ENCODE measurements at places on chromosomes 6 and 20. TPM values are rescaled to one million over a fixed set of nuclear protein-coding genes. Genes with fewer than 3 reads are reported as not detected.

The FKBP1C gene
- total RNA-seq: 0.35 TPM

DNA sequence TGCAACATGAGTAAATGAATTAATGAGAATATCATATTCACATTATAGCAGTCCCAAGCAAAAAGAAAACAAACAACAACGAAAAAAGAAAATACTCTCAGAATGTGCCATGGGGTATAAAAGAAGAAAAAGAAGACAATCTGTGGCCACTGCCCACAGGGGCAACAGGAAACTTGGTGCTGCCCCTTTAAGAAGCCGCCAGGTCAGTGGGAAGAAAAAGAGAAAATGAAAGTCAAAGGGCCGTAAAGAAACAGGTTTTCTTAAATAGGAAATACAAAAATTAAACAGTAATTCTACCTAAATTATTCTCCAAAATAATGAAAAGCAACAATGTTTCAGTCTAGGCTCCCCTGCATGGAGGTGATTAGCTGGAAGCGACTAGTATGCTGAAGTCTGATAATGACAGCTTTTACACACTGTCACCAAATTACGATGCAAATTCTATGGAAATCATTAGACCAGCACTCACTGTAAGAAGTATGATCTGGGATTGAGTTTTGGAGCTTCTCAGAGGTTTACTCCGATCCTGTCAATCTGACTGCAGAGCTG, 23.6 kb downstream of the GMDS start:
- no peak for DNase-seq

The C4A gene
- 175 TPM for total RNA-seq

DNA sequence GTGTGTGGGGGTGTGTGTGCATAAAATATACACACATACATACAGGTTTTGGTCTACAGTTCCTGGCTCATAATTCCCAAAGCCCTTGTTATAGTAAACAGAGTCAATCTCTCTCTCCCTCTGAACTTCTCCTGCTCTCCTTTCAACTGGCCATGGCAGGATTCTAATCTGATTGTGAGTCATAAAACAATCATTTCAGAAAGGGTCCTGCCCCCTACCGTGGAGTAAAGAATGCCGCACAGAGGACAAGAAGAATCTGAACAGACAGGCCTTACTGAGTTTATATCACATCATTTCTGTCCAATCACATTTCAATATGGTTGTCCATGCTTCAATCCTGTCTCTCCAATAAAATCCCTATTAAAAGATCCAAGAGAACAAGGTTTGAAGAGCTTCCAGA, 416.9 kb downstream of the FRK start:
- no peak for DNase-seq

GRCh38 chr6:169200893-169201514, 52.6 kb downstream of the THBS2 start:
- DNase-seq: no peak

The CTAGE9 gene
- total RNA-seq: not detected

DNA sequence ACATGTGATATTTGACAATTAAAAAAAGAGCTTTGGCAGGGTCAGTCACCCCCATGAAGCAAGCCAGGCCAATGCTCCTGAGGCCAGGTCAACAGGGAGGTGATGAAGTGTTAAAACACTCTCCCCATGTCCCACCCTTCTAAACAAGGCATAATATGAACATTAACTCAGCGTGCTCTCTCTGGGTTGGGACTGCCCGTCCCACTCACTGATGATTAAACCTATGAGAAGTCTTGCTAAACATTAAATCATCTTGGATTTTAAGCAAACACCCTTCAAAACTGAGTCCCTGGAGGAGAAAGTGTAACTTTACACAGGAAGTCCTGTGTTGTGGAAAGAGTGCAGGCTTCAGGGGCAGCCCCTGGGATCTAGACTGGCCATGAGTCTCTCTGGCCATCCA, 558.5 kb downstream of the CD83 start:
- no peak for DNase-seq

DNA sequence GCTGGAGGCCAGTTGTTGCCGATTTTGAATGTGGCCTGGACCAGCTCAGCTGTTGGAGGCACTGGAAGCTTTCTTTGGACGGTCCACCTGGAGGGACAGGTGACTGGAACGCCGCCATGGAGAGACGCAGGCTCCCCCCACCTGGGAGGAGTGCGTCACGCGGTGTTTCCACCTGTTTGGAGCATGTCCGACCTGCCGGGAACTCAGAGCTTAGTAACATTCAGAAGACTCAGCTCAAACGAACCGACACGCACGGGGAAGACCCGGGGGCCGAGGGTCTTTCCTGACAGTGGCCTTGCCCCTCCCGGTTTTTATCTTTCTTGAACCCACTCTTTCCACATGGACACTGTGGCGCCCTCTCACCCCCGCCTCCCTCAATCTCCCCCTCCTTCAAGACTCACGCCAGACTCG, 141.6 kb downstream of the SMOC2 start:
- no peak for DNase-seq

DNA sequence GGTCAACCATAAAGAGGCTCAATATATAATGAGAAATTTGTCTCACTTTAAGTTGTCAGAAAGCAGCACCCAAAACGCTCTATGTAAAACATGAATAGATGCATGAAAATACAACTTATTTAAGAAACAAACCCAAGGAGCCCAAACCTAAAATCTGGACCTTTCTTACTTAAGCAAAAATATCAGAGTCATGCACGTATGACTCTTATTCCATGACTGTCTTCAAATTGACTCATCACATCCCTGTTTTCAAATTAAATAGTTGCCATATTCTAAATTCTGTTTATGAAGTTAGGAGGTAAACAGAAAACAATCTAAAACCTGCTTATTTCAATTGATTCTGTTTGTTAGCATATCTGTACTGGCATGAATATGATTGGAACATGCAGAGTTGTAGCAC, 42.1 kb downstream of the ANKRD6 start:
- DNase-seq: no peak

DNA sequence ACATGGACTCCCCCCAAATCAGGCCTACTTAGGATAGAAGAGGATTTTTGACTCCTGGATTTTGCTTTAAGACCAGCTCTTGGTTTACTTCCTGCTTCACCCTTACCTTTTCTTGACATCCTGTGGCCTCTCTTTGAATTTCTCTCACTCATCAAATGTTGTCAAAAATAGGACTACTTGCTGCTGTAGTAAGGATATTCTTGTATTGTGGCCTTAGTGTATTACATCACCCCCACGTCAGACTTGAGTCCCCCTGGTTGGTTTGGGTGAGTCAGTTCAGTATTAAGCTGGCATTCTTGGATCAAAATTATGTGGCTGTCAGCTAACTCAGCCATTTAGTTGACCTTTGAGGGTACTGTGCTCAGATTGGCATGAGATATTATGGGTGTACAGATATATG, 1.1 kb downstream of the TPX2 start:
- no peak for DNase-seq

DNA sequence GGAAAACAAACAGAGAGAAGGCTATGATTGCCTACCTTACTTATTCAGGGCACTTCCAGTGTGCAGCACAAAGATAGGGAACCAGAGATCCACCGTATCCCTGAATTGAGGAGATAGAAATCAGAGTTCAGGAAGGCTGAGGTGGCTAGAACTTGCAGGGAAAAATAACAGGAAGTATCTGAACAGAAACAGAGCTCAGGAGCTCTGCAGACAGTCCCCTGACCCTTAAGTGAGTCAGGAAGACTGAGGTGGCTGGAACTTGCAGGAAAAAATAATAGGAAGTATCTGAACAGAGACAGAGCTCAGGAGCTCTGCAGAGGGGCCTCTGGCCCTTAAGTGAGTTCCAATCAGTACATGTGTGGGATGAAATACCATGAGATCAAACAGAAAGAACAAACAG, 65.4 kb downstream of the RPRD1B start:
- DNase-seq: no peak

DNA sequence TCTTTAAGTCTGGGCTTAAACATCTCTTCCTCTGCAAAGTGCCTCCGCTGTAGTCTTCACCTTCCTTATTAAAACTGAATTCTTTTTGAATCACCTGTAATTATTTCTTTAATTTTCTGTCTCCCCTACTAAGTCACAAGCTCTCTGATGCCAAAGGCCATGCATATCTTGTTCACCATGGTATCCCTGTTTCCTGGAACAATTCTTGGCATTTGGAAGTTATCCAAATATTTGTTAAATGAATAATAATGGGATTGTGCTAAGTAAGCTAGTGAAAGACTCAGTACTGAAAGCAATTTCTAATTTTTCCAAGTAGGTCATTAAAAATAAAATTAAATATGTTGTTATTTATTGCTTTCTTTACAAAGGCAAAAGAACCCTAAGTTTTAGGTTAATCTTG, 12.2 kb downstream of the SNAP91 start:
- DNase-seq: no peak

GRCh38 chr6:93604951-93605350, 185.6 kb upstream of the EPHA7 start:
- no peak for DNase-seq

DNA sequence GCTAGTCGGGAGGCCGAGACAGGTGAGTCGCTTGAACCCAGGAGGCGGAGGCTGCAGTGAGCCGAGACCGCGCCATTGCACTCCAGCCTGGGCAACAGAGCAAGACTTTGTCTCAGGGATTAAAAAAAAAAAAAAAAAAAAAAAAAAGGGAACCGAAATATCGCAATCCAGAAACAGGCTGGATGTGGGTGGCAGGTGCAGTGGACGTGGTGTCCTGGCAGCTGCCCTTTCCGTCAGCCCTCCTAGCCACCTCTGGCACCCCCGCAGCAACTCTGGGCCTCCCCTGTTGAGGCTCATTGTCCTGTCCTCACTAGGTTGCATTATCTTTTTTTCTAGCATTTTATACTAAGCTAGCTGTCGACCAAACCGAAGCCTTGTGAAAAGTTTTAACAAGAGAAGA, 113.5 kb downstream of the DTNBP1 start:
- no peak for DNase-seq

- no peak for DNase-seq
Measured at GRCh38 chr6:129857838-129858237, 3.3 kb downstream of the TMEM244 start.
